ENCODE measurements at places on chromosomes 5 and 9.
A peak's percentile ranks its signal among the peaks of the same experiment; 100 is the strongest.

DNA sequence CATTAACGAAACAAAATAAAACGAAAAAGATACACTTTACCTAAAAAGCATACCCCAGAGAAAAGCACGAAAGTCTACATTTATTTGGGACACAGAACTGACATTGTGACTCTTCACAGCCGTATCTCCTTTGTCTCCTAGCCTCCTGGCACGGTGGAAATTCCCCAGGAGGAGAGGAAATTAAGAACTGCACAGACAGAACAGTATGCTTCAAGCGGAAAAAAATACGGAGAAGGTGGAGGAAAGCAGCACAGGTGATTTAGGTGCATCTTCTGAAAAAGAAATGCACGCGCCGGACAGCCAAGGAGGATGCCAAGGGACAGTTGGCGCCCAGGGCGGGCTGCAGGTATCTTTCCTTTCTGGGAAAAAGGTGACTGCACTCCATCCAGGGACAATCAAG, 32.0 kb downstream of the DDX31 start:
- no peak for DNase-seq

GRCh38 chr5:80492741-80493140, 4.8 kb downstream of the FAM151B start:
- DNase-seq, result no peak

GRCh38 chr5:56561-57290, 35.2 kb upstream of the PLEKHG4B start:
- DNase-seq, result no peak

DNA sequence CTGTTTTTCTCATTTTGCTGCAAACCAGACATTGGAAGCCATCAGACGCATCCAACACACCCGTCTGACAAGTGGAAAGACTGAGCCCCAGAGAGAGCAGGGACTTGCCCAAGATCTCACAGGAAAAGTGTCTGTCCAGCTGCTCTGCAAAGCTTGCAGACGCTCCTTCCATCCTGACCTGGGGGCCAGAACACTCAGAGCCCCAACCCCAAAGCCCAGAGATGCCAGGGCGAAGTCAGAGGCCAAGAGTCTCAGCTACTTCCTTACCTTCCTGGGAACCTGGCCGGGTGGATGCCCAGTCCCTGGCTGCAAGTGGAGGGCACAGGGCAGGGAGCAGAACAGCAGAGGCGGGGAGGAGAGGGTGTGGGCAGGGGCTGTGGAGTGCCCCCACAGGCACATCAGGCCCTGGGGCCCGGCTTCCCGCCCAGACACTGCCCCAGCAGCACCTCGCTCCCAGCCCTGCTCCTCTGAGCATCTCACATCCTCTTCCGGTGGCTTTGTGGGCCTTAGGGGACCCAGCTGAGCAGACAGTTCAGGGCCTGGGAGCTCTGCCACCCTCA, 9.7 kb upstream of the RALGDS start:
- DNase-seq, result no peak

DNA sequence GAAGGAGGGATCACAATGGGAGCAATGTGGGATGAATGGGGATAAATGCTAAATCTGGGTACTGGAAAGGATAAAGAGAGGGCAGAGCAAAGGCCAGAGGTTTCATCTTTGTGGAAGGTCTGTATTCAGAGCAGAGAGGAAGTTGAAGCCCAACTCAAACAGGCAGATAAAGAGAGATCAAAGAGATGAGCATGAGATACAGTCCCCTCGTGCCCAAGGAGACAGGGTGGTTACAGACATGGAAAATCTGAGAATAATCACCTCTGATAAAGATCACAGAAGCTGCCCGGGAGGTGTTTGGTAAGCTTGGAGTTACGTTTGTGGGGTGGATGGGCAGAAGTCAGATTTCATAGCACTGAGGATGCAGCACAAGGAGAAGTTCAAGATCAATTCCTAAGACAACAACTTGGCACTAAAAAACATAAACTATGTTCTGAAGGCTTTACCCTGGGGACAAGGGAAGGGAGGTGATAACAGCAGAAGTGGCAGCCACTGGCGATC, 459 bp upstream of the ERAP2 start:
- DNase-seq, result no peak

DNA sequence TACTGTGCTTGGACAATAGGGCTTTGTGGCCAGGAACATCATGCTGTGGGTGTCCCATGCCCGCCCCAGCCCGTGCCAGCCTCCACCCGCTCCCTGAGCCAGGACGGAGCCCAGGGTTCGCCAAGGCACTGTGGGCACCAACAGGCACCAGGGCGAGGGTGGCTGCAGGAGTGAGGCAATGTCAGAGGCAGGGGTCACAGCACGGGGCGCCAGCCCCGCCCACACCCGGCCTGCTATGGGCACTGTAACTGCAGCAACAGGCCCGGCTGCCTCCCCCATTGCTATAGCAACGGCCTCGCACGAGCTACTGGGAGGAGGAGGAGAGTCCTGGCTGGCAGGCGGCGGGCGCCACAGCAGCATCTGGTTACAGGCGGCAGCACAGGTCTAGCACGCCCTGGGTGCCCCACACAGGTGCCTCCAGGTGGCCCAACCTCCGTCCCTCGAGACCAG, 2.5 kb downstream of the ABCA2 start:
- DNase-seq, result no peak

DNA sequence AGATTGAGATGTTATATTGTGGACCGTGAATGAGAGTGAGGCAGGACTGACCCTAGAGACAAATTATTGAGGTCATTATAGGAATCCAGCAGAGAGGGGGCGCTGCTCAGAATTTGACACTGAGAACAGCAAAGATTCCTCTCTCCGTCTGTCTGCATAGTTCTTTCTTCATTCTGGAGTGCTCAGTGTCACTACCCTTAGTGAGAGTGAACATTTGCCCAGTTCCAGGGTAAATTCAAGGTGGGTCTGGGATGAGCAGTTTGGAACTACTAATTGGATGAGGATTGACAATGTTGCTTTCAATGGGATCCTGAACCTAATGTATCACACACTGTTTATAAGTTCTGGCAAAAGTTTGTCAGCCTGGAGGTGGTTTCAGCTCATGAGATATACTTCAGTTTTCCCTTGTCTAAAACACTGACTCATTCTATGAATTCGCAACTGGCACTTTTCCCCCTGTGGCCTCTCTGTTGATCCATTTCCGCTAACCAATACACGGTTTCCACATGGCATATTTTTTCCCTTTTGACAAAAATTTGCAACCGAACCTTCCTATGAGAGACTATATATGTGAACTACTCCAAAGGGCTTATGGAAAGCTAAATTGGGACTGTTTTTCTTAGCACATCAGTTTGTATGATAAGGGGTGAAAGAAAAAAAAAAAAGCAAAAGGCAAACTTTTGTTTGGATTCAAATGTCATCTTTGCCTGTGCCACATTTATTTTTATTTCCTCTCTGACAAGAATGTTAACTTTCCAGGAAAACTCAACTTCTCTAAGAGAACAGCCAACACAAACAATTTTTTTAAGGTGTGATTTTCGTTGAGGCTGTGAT, 1240.7 kb upstream of the WWC1 start:
- DNase-seq, result no peak

DNA sequence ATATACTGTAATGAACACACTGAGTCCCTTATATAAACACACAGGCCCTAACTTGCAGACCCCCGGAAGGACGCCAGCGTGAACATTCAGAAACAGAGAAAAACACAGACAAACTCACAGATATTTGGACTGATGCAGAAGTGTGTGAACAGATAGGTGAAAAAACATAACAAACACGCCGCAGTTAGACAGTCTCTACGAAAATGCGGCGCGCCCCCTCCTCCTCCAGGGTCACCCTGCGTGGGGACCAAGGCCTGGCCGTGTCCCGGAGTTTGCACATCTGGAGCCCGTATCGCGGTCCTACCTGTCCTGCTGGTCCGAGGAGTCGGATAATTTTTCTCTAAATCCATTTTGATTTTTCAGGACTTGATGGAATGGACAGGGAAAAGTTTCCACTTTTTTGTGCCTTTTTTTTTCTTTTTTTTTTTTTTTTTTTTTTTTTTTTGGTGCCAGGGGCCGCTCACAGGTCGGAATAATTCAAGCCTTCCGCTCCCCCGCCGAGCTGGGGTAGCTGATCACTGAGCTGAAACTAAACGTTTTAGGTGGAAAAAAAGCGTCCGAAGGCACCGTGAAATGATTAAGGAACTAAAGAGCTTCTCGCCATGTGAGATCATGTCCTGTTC, at the start of gene PAX5:
Gene PAX5, minus strand, starts transcription at position 587 of the 623 bp plus-strand sequence. Its CDS starts 237 bp downstream, at position 350.
- no peak for DNase-seq

GRCh38 chr5:109690242-109690974, 681 bp downstream of the MAN2A1 start:
- DNase-seq, result no peak

- DNase-seq, result no peak
These were observed 46.2 kb upstream of the FSD1L start for GRCh38 chr9:105401651-105402050.

DNA sequence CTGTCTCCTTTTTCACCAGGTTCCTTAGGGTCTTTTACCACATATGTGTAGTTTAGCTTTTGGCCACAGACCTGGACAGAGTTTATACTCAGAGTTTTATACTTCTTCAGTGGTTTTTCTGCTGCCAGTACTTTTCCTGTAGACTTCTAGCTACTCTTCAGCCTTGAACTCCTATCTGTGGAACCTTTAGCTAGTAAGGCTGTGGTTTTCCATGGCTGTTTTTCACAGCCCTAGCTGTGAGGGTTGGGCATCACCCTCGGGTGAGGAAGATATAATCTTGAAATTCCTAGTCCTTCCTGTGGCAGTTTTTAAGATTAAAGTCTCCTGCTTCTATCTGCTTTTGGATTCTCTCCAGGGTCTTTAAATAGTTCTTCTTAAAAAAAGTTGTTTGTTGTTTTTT, 109.1 kb downstream of the FGF1 start:
- DNase-seq, result no peak

- DNase-seq, result no peak
These were observed 15.1 kb upstream of the TCF7 start for GRCh38 chr5:134099288-134099872.

- DNase-seq, result no peak
These were observed 50.3 kb upstream of the MTMR12 start for GRCh38 chr5:32363030-32363429.

DNA sequence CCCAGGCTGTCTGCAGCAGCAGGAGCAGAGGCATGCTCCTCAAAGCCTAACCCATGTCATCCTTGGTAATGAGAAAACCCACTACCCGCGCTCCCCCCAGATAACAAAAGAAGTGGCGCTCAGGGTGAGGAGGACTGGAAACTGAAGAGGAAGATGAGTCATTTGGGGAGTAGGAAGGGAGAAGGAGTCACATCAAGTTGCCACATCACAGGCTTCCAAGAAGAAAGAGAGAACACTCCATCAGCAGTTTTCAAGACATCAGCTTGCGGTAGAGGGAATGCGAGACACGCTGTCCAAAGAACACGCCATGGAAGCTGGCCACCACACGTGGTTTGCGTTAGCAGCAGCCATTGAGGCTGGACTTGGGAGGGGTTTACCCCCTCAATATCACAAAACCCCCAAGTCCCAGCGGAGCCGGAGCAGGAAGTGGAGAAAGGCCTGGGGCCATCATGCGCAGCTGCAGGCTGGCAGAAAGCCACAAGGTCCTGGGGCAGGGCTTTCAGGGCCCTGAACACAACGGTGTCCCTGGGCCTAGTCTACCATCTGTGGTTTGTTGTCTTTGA, 41.5 kb downstream of the SH3PXD2B start:
- DNase-seq, result peak; percentile 53

GRCh38 chr9:72173080-72173479, 23.8 kb downstream of the GDA start:
- DNase-seq, result no peak

DNA sequence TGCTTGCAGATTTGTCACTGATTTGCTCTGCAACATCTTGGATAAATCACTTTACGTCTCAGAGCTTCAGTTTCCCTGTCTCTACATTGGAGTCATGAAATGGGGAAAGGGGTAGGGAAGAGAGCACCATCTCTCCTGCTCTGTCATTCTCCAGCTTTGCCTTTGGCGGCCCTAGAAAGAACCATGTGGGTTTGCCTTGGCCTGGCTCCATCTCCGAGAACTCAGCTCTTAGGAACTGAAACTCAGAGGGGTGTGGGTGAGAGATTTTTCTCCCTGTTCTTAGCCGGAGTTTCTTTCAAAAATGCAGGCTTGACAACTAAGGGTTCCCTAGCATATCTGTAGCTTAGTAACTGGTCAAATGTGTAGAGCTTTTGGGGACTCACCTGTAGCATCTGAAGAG, 123.5 kb downstream of the SMARCA2 start:
- no peak for DNase-seq

GRCh38 chr9:1709347-1709746, 305.8 kb upstream of the SMARCA2 start:
- no peak for DNase-seq

DNA sequence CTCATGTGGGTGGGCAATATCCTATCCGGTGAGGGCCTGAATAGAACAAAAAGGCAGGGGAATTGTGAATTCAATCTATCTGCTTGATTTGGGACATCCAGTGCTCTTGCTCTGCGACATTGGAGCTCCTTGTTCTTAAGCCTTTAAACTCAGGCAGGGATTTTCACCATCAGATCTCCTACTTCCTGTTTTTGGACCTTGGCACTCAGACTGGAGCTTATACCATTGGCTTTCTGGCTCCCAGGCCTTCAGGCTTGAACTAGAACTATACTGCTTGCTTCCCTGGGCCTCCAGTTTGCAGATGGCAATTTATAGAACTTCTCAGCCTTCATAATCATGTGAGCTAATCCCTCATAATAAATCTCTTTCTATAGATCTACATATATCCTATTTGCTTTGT, 134.3 kb upstream of the CLINT1 start:
- DNase-seq, result no peak

DNA sequence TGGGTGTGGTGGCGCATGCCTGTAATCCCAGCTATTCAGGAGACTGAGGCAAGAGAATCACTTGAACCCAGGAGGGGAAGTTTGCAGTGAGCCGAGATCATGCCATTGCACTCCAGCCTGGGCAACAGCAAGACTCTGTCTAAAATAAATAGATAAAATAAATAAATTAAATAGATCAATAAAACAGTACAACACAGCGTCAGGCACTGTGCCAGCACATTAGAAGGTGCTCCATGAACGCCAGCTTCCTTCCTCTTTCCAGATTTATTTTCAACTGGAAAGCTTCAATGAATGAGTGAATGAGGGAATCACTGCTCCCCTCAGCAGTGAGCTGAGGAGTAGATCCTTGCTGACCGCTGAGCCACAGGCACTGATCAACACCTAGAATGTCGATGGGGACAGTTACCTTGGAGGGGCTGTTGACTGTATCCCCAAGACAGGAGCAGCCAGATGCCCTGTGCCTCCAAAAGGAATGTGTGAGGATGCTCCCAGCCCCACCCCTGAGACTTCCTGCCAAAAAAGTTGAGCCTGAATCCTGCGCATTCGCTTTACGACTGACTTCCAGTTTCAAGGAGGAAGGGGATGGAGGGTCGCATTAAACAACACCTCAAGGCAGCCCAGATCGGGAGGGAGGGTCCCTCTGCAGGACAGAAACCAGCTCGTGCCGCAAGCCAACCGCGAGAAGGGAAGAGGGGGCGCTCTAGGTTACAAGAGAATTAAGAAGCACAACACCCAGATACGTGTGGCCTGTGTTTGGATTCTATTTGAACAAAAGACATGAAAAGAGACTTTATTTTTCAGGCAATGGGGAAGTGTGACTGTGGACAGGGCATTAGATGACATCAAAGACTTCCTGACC, 54.0 kb upstream of the CNOT6 start:
- no peak for DNase-seq

DNA sequence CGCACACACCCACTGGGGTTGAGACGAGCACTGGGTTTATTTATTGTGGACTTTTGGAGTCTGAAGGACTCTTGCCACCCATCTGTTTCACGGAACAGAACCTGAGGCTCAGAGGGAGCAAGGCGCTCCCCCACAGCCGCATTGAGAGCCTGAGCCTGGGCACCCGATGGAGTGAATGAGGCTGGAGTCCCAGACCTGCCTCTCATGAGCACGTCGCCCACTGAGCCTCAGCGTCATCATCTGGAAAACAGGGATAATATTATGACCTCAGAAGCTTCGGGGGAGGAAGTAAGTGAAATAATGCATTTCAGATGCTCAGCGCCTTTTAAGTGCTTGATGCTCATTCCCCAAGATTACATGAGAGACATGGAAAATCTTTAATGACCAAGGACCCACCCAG, 5.5 kb downstream of the NEK6 start:
- no peak for DNase-seq

All from omental fat pad (tissue), 4 donors.